ENCODE measurements at places on chromosomes 7 and 10.
A peak's percentile ranks its signal among the peaks of the same experiment; 100 is the strongest.

- H3K36me3 ChIP-seq = peaks cover 11% of the 10 kb centered on the region
- H3K4me3 ChIP-seq = no peak overlapping the region
- H3K4me1 ChIP-seq = no peaks in the 10 kb centered on the region
- no peak overlapping the region for H3K27ac ChIP-seq
- no peaks in the 10 kb centered on the region for H3K27me3 ChIP-seq
These were observed 91.3 kb downstream of the NRF1 start for GRCh38 chr7:129702761-129703338.

- no peak overlapping the region for H3K27ac ChIP-seq
- DNase-seq = no peak
- no peak overlapping the region for H3K4me3 ChIP-seq
- H3K4me1 ChIP-seq = no peaks in the 10 kb centered on the region
These were observed 11.6 kb downstream of the CRPPA start for GRCh38 chr7:16409777-16410176.

GRCh38 chr10:71213761-71214440 lies 1.5 kb downstream of the UNC5B start:
- peaks cover 11% of the 10 kb centered on the region for H3K27me3 ChIP-seq
- DNase-seq = no peak
- H3K4me3 ChIP-seq = peak overlapping the region; percentile 100

- H3K36me3 ChIP-seq = peaks cover 13% of the 10 kb centered on the region
- no peaks in the 10 kb centered on the region for H3K27me3 ChIP-seq
- H3K27ac ChIP-seq = no peak overlapping the region
- no peak overlapping the region for H3K4me3 ChIP-seq
- DNase-seq = no peak
These were observed 52.0 kb downstream of the KLRG2 start for GRCh38 chr7:139431459-139431858.

GRCh38 chr7:5456409-5456808 lies 32.8 kb upstream of the TNRC18 start:
- peaks cover 17% of the 10 kb centered on the region for H3K4me1 ChIP-seq
- no peak overlapping the region for H3K4me3 ChIP-seq

DNA sequence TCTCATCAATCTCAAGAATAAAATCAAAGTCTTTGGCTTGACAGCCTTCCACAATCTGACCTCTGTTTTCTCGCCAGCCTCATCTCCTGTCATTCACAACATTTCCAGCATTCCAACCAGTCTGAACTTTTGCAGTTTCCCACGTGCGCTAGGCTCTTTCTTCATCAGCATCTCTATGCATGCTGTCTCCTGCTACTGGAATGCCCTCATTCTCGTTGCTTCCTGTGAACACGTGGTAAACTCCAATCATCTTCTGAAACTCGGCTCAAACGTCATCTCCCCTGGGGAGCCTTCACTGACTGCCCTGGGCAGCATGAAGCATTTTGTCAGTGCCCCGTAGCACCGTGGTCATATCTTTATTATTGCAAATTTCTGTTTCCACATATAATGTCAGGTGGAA lies 12.2 kb upstream of the RSBN1L start:
- H3K4me1 ChIP-seq = peaks cover 16% of the 10 kb centered on the region
- DNase-seq = peak; percentile 22
- peak overlapping the region; percentile 1 for H3K4me3 ChIP-seq

DNA sequence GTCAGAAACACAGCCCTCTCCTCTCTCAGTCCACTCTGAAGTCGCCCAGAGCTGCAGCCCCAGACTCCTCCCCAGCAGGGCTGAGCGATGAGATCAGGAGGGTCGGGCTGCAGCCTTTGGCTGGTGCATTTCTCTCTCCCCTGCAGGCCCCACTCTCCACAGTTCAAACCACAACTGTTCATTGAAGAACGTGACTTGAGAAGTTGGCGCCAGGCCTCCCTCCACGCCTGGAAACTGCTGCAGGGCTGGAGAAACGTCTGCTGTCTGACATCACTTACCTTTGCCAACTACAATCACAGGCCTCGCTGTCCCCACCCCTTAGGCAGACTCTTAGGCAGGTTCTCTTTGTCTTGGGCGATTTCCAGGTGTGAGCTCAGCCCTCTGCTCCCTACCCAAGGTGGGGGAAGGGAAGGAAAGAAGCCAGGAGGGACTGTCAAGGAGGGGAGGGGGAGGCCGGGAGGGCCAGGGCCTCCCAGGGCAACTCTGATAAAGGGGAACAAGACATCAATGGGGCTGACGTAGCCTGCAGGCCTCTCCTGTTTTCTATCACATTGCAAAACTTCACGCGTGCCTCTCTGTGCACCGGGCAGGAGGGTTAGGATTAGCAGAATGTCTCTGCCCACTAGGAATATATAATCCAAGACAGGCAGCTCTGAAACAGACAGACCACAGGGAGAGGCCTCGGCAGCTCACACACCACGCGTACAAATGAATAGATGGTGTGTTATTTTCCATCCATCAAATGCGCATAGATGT lies 32.7 kb downstream of the CALML5 start:
- no peak overlapping the region for H3K4me3 ChIP-seq
- peaks cover 11% of the 10 kb centered on the region for H3K36me3 ChIP-seq
- H3K27ac ChIP-seq = no peak overlapping the region
- no peak for DNase-seq
- peaks cover 9% of the 10 kb centered on the region for H3K27me3 ChIP-seq
- H3K4me1 ChIP-seq = peaks cover 45% of the 10 kb centered on the region

DNA sequence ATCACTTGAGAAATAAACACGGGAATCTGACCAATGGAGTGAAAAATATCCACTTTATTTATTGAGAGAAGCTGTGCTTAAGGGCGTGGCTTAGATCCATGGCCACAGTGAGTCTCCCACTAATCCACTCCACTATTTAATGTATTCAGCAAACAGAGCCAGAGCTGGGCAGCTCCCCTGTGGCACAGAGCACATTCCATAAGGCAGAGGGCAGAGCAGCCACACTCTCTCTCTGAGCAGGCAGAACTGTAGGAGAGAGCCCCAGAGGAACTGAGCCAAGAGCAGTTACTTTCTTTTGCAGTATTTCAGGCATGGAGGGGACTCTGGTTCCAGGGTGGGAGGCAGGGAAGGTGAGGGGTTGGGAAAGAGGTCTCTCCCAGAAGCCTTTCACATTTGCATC lies 106.0 kb downstream of the GALNT17 start:
- H3K27me3 ChIP-seq = no peaks in the 10 kb centered on the region
- H3K4me3 ChIP-seq = no peak overlapping the region
- no peak for DNase-seq
- H3K4me1 ChIP-seq = no peaks in the 10 kb centered on the region

DNA sequence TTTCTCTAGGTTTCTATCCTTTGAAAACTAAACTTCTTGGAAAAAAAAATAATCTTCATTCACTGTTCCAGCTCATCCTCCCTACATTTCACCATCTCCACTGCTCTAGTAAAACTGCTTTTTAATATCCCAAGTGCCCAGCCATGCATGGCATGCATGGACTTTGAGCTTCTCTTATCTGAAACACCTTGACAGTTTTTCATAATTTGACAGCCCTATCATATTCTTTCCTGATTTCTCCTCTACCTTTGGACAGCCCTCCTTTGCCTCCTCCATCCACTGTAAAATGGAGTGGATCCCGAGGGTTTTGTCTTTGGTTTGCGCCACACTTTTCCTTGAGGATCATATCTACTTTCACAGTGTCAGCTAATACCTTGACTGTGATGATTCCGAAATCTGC lies 212.8 kb downstream of the ANK3 start:
- H3K4me1 ChIP-seq = peaks cover 19% of the 10 kb centered on the region
- no peak overlapping the region for H3K4me3 ChIP-seq
- no peak overlapping the region for H3K27ac ChIP-seq

DNA sequence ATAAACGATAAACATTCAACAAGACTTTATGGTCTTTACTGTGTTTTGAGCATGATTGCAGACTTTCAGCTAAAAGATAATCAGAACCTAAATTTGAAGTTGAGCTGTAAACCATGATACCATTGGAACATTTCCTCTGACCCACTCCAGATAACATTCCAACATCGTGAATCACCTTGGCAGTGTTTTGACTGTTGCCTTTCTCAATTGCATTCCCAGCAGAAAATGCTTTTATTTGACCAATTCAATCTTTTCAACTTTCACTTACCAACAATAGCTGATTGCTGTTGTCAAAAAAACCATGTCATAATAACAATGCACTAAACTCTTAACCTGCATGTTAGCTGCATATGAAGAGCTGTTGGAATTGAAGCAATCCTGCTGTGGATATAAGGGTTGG lies 165.5 kb downstream of the MDFIC start:
- peaks cover 1% of the 10 kb centered on the region for H3K27me3 ChIP-seq
- H3K4me1 ChIP-seq = peaks cover 13% of the 10 kb centered on the region
- DNase-seq = no peak
- no peak overlapping the region for H3K27ac ChIP-seq
- H3K36me3 ChIP-seq = no peaks in the 10 kb centered on the region

- DNase-seq = no peak
- H3K27ac ChIP-seq = no peak overlapping the region
- H3K4me3 ChIP-seq = no peak overlapping the region
- H3K4me1 ChIP-seq = no peaks in the 10 kb centered on the region
These were observed 202.6 kb upstream of the KAT6B start for GRCh38 chr10:74623786-74624185.

DNA sequence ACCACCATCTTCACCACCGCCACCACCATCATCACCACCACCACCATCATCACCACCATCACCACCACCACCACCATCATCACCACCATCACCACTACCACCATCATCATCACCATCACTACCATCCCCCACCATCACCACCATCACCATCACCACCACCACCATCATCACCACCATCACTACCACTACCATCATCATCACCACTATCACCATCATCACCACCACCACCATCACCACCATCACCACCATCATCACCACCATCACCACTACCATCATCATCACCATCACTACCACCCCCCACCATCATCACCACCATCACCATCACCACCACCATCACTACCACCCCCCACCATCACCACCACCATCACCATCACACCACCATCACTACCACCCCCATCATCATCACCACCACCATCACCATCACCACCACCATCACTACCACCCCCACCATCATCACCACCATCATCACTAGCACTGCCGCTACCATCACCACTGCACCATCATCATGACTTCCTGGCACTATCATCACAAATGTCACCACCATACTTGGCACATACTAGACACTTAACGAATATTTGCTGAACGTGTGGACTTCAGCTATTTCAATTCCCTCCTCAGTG lies 25.3 kb upstream of the FZD8 start:
- H3K4me1 ChIP-seq = no peaks in the 10 kb centered on the region
- H3K4me3 ChIP-seq = peak overlapping the region; percentile 30
- peaks cover 15% of the 10 kb centered on the region for H3K36me3 ChIP-seq
- peak overlapping the region; percentile 58 for H3K27ac ChIP-seq

DNA sequence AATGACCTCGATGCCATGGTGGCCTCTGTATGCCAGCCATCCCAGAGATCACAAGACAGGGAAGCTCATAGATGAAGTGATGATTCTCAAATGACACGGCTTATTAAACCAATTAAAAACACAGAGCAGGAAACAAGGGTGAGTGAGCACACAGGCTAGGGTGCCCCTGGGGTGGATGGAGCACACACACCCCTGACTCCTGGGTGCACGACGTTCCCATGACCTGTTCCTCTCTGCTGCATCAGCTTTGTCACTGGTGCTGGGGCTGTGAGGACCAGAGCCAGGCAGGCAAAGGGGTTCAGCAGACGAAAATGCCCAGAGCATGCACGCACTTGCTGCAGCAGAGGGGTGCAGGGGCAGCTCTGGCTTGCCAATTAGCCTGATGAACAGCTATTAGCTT lies 86.5 kb upstream of the LRRC4 start:
- H3K4me3 ChIP-seq = no peak overlapping the region
- H3K4me1 ChIP-seq = peaks cover 5% of the 10 kb centered on the region
- peaks cover 4% of the 10 kb centered on the region for H3K27me3 ChIP-seq
- H3K36me3 ChIP-seq = peaks cover 3% of the 10 kb centered on the region
- H3K27ac ChIP-seq = no peak overlapping the region
- DNase-seq = no peak

DNA sequence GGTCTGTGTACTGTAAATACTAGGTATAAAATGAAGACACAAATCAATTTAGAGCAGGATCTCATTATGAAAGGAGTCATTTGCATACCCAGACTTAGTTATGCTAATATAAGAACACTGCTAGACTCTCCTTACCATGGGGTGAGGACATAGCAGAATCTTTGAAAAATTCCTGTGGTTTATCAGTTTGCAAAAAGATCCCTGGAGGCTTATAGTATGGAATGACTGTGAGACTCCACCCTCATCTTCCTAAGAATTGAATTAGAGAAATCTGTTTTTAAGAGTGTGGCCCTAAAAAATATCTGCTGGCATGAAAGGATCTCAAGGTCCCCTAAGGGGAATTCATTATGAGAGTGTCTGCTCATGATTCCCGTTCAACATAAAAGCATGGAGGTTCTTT lies 63.2 kb downstream of the WNT2 start:
- H3K27me3 ChIP-seq = no peaks in the 10 kb centered on the region
- no peak overlapping the region for H3K27ac ChIP-seq
- DNase-seq = no peak
- H3K4me3 ChIP-seq = no peak overlapping the region
- no peaks in the 10 kb centered on the region for H3K36me3 ChIP-seq

DNA sequence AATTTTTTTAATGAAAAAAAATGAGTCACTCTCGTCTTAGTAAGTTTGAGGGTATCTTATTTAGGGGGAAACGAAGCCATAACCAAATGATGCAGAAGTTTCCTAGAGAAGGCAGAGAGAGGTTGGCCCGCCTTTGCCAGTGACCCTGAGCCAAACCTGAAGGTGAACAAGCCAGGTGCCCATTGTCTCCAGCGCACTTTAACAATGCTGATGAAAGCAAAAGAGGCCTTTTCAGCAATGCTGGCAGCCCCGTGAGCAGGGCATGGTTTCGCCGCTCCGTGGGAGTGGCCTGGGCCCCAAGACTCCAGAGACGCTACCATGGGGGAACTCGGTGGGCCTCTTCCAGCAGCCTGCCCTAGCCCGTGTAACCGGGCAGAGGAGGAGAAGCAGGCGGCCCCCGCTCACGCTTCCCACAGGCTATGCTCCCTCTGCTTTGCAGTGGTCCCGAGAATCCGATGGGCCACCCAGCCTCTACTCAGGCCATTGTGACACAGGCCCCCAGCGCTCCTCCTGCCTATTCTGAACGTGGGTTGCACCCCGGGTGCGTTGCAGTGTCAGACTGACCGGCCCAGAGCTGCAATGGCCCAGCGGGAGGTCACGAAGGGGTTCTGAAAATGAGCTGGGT lies 14.0 kb upstream of the UNCX start:
- H3K4me3 ChIP-seq = no peak overlapping the region
- H3K36me3 ChIP-seq = no peaks in the 10 kb centered on the region
- H3K4me1 ChIP-seq = no peaks in the 10 kb centered on the region
- peaks cover 5% of the 10 kb centered on the region for H3K27me3 ChIP-seq
- H3K27ac ChIP-seq = no peak overlapping the region
- no peak for DNase-seq

DNA sequence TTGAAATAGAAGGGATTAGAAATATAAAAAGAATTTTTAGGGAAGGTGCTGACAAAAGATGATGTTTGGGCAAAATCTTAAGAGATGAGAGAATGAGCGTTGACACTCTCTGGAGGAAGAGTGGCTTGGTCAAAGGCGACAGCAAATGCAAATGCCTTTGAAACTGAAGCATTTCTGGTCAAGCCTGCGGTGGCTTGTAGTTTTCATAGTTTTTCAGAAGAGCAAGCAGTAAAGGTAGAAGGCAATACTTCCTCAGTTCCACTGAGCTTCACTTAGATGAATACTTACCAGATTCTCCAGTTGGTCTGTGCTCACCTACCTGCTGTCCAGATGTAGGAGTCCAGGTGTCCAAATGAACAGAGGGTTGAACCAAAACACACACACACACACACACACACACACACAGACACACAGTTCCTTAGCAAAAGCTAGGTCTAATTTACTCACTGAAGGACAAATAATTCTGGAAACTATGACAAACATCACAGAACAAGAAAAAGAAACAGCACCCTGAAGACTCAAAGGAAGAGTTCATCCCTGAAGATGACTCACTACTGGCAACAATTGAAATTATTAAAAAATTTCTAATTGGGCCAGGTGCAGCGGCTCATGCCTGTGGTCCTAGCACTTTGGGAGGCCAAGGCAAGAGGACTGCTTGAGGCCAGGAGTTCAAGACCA lies 12.1 kb upstream of the STK17A start:
- peaks cover 1% of the 10 kb centered on the region for H3K4me1 ChIP-seq
- DNase-seq = no peak
